Panc1 (cell line): ENCODE measurements at places on chromosomes 13 and 19. TPM values are rescaled to one million over a fixed set of nuclear protein-coding genes. Genes with fewer than 3 reads are reported as not detected.

The ZNF135 gene
- total RNA-seq: not detected

The GAMT gene
- 21.2 TPM for total RNA-seq

The ELSPBP1 gene
- not detected for total RNA-seq

The AKAP11 gene
- total RNA-seq: 17.8 TPM

The CEP89 gene
- total RNA-seq: 39.9 TPM

The CCNA1 gene
- not detected for total RNA-seq

The PPM1N gene
- total RNA-seq: 3.3 TPM

The SYNGR4 gene
- total RNA-seq: 0.39 TPM

The PSG2 gene
- total RNA-seq: not detected

GRCh38 chr13:24473686-24474085 lies 38.9 kb downstream of the PARP4 start:
- no peak overlapping the region for H3K4me3 ChIP-seq
- DNase-seq: no peak
- H3K27ac ChIP-seq: no peak overlapping the region
- no peaks in the 10 kb centered on the region for H3K27me3 ChIP-seq
- no peaks in the 10 kb centered on the region for H3K4me1 ChIP-seq

- no peaks in the 10 kb centered on the region for H3K36me3 ChIP-seq
- no peaks in the 10 kb centered on the region for H3K4me1 ChIP-seq
- H3K27me3 ChIP-seq: no peaks in the 10 kb centered on the region
- H3K4me3 ChIP-seq: peak overlapping the region; percentile 43
- no peak for DNase-seq
Observed at GRCh38 chr19:7505682-7506384, 10.1 kb upstream of the ZNF358 start.

GRCh38 chr13:25802579-25802978 lies 249.2 kb downstream of the SHISA2 start:
- H3K4me1 ChIP-seq: no peaks in the 10 kb centered on the region
- no peak for DNase-seq
- H3K36me3 ChIP-seq: no peaks in the 10 kb centered on the region
- H3K27ac ChIP-seq: no peak overlapping the region
- H3K27me3 ChIP-seq: no peaks in the 10 kb centered on the region

GRCh38 chr13:36665630-36666029 lies 8.2 kb upstream of the SERTM1 start:
- H3K27ac ChIP-seq: no peak overlapping the region
- H3K4me1 ChIP-seq: no peaks in the 10 kb centered on the region
- H3K27me3 ChIP-seq: no peaks in the 10 kb centered on the region
- no peaks in the 10 kb centered on the region for H3K36me3 ChIP-seq
- DNase-seq: no peak

DNA sequence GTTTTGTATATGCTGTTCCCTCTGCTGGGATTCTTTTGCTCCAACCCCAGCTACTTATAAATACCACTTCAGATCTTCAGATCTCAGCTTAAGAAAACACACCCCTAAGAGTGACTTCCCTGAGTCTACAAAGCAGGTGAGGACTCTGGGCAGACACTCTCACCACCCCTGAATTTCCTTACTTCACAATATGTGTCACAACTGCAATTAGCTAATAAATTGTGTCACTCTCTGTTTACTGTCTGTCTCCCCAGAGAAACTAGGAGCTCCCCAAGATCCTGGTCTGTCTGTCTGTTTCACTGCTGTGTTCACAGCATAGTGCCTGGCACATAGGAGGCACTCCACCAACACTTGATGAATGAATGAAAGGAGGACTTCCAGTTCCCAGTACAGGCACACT lies 14.4 kb downstream of the CEBPA start:
- H3K4me3 ChIP-seq: no peak overlapping the region
- no peaks in the 10 kb centered on the region for H3K36me3 ChIP-seq
- H3K4me1 ChIP-seq: peaks cover 9% of the 10 kb centered on the region
- DNase-seq: no peak

GRCh38 chr19:28914173-28914572 lies 298.8 kb downstream of the UQCRFS1 start:
- H3K36me3 ChIP-seq: no peaks in the 10 kb centered on the region
- no peak overlapping the region for H3K4me3 ChIP-seq
- no peak for DNase-seq
- H3K27me3 ChIP-seq: peaks cover 3% of the 10 kb centered on the region; the same call in 1 of the 2 replicates
- no peaks in the 10 kb centered on the region for H3K4me1 ChIP-seq

- no peaks in the 10 kb centered on the region for H3K36me3 ChIP-seq
- no peaks in the 10 kb centered on the region for H3K4me1 ChIP-seq
- no peaks in the 10 kb centered on the region for H3K27me3 ChIP-seq
- no peak overlapping the region for H3K27ac ChIP-seq
Observed at GRCh38 chr19:48918801-48919247, 14.7 kb upstream of the DHDH start.

DNA sequence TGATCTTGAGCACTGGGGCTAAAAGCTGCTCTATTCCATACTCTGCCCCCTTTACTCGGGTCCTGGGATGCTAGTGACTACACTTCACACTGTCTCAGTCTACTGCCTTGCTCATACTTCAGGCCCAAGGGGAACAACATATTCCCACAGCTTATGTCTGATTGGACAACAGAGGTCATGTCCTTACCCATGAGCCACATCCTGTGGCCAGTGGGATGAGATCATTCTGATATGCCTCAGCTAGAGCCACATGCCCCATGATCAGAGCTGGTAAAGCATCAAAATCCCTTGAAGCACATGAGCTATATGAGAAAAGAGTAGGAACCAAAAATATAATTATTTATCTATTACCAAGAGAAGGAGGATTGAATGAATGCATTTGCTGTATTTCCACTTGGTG lies 290.1 kb upstream of the TSHZ3 start:
- no peaks in the 10 kb centered on the region for H3K4me1 ChIP-seq
- H3K36me3 ChIP-seq: no peaks in the 10 kb centered on the region
- no peak for DNase-seq
- H3K4me3 ChIP-seq: no peak overlapping the region
- H3K27me3 ChIP-seq: no peaks in the 10 kb centered on the region
- no peak overlapping the region for H3K27ac ChIP-seq

- H3K27ac ChIP-seq: no peak overlapping the region
- no peaks in the 10 kb centered on the region; the same call in 1 of the 2 replicates for H3K27me3 ChIP-seq
- H3K4me1 ChIP-seq: no peaks in the 10 kb centered on the region
- DNase-seq: no peak
- no peak overlapping the region for H3K4me3 ChIP-seq
Observed at GRCh38 chr13:112060282-112060830, 6.6 kb upstream of the SOX1 start.

DNA sequence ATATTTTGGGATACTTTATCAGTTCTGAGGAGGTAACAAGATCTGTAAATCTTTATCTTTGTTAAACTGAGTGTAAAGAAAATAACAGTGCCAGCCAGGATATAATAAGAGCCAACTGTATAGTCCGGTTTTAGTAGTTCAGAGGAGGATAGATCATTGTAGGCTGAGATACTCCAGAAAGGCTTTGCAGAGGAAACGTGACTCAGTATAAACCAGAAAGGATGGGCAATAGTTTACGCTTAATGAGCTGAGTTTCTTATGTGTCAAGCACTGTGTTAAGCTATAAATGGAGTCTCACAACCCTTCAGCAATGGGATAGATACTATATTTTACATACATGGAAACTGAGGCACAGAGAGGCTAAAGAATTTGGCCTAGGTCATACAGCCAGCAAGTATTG lies 3.8 kb downstream of the RFXAP start:
- H3K27ac ChIP-seq: no peak overlapping the region
- peaks cover 9% of the 10 kb centered on the region; the same call in 1 of the 2 replicates for H3K4me1 ChIP-seq
- H3K36me3 ChIP-seq: peaks cover 3% of the 10 kb centered on the region; the same call in 1 of the 2 replicates
- no peak overlapping the region for H3K4me3 ChIP-seq
- DNase-seq: no peak
- no peaks in the 10 kb centered on the region for H3K27me3 ChIP-seq
